ENCODE measurements at places on chromosomes 3 and 15. TPM values are rescaled to one million over a fixed set of nuclear protein-coding genes. Genes with fewer than 3 reads are reported as not detected.

DNA sequence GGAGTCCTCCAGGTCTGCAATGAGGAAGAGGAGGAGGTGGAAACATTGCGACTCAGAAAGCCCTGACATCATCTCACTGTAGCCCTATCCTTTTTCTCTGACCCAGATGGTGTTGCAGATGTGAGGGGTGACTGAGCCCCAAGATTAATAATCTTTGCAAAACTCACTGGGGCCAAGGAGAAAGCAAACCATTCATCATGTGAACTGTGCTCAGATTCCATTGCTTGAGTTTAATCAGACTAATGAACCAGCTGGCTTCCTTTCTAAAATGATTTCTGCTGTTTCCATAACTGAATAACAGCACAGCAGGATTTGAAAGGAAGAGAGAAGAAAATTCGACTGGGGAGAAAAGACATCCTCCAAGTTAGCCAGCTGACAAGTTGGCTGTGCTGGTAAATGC, 13.4 kb upstream of the DGKG start:
- H3K4me3 ChIP-seq: no peak overlapping the region
- H3K27ac ChIP-seq: no peak overlapping the region
- H3K27me3 ChIP-seq: peaks cover 23% of the 10 kb centered on the region
- H3K36me3 ChIP-seq: no peaks in the 10 kb centered on the region
- DNase-seq: no peak
- H3K4me1 ChIP-seq: peaks cover 4% of the 10 kb centered on the region

DNA sequence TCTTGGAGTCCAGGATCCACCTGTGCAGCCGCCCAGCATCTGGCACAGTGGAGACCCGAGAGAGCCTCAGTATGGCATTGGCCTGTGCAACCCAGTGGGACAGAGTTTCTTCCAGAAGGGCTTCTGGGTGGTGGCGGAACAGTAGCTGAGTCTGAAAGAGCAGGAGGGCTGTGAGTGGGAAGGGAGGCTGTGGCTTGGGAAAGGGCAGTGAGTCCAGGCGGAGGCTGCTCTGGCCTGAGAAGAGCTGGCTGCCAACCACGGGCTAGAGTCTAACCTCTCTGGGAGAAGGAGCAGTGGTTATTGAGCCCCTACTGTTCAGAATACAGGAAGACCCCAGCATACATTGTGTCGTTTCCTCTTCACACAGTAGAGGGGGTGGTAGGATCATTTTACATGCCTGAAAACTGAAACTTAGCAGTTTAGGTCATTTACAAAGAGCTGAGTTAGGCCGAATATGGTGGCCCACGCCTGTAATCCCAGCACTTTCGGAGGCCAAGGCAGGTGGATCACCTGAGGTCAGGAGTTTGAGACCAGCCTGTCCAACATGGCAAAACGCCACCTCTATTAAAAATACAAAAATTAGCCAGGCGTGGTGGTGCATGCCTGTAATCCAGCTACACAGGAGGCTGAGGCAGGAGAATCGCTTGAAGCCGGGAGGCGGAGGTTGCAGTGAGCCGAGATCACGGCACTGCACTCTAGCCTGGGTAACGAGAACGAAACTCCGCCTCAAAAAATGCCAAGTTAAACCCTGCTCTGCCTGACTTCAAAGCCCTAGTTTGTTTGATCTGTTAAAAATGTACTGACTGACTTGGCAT, 3.2 kb downstream of the AEN start:
- peak overlapping the region; percentile 85 for H3K4me3 ChIP-seq
- H3K27ac ChIP-seq: peak overlapping the region; percentile 89
- H3K27me3 ChIP-seq: peaks cover 3% of the 10 kb centered on the region
- peak; percentile 55 for DNase-seq
- peaks cover 66% of the 10 kb centered on the region for H3K4me1 ChIP-seq
- peaks cover 68% of the 10 kb centered on the region for H3K36me3 ChIP-seq

DNA sequence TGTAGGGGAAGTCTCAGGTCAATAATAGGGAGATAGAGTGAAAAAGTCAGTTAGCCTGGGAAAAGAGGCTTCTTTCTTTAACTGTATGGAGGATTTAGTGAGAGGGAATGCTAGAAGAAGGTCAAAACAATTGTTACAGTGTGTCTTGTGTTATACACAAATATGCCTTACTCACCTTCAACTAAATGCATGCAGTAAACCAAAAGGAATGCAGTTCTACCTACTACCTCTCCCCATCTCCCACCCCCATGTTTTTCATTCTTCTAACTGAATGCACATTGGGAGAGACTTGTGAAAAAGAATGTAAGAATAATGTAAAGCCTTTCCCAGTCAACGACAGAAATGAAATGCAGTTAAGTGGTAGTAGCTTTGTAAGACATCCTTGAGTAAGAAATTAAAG, 33.8 kb downstream of the CCDC66 start:
- DNase-seq: no peak
- H3K4me3 ChIP-seq: no peak overlapping the region
- peaks cover 37% of the 10 kb centered on the region for H3K4me1 ChIP-seq
- no peaks in the 10 kb centered on the region for H3K27me3 ChIP-seq
- H3K36me3 ChIP-seq: peaks cover 30% of the 10 kb centered on the region
- peak overlapping the region; percentile 17 for H3K27ac ChIP-seq

DNA sequence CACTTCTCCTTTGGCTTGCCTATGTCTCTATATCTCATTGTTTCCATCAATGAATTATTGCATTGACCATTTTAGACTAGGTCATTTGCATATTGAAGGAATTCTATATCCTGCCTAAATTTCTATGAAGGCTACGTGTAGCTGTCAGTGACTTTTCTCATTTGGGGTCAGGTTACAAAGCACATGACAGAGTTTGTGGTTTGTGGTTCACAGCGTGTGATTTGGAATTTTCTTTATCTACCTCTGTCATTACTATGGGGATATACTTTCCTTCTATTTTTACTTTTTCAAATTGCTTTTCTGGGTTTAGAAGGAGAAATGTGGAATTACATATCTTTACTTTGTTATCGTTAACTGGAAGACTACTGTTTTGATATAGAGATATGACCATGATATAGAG, 317.3 kb upstream of the CFAP20DC start:
- H3K27me3 ChIP-seq: no peaks in the 10 kb centered on the region
- peaks cover 22% of the 10 kb centered on the region for H3K4me1 ChIP-seq
- no peak overlapping the region for H3K27ac ChIP-seq
- H3K4me3 ChIP-seq: no peak overlapping the region

GRCh38 chr15:92845126-92845508, 55.0 kb upstream of the CHD2 start:
- peaks cover 3% of the 10 kb centered on the region for H3K36me3 ChIP-seq
- no peaks in the 10 kb centered on the region for H3K27me3 ChIP-seq
- H3K4me3 ChIP-seq: peak overlapping the region; percentile 47
- peaks cover 73% of the 10 kb centered on the region for H3K4me1 ChIP-seq

DNA sequence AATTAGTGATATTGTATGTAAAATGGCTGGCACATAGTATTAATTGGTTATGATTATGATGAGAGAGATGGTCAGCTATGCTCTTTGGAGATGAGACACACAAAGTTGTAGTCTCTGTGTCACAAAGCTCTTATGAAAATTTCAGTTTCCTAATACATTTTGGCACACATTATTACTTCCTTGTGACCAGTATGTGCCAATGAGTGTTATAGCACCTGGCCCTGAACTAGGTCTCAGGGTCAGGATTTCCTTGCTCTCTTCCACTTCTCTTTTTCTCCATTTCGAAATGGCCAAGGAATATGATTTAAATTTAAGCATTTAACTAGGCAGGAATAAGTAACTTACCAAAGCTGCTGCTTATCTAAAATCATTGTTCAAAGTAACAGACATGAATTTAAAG, 28.0 kb downstream of the TIPARP start:
- H3K27me3 ChIP-seq: no peaks in the 10 kb centered on the region
- peaks cover 56% of the 10 kb centered on the region for H3K36me3 ChIP-seq
- H3K27ac ChIP-seq: no peak overlapping the region
- no peak for DNase-seq
- H3K4me3 ChIP-seq: no peak overlapping the region
- peaks cover 13% of the 10 kb centered on the region for H3K4me1 ChIP-seq

- H3K4me3 ChIP-seq: peak overlapping the region; percentile 90
- H3K27me3 ChIP-seq: no peaks in the 10 kb centered on the region
- no peak for DNase-seq
- H3K27ac ChIP-seq: peak overlapping the region; percentile 92
- H3K36me3 ChIP-seq: peaks cover 29% of the 10 kb centered on the region
These were observed 979 bp downstream of the CCDC71 start for GRCh38 chr3:49164983-49165720.

GRCh38 chr3:31106204-31106603, 211.7 kb upstream of the GADL1 start:
- H3K4me3 ChIP-seq: no peak overlapping the region
- no peaks in the 10 kb centered on the region for H3K36me3 ChIP-seq
- H3K27ac ChIP-seq: no peak overlapping the region
- no peak for DNase-seq
- H3K4me1 ChIP-seq: peaks cover 26% of the 10 kb centered on the region

DNA sequence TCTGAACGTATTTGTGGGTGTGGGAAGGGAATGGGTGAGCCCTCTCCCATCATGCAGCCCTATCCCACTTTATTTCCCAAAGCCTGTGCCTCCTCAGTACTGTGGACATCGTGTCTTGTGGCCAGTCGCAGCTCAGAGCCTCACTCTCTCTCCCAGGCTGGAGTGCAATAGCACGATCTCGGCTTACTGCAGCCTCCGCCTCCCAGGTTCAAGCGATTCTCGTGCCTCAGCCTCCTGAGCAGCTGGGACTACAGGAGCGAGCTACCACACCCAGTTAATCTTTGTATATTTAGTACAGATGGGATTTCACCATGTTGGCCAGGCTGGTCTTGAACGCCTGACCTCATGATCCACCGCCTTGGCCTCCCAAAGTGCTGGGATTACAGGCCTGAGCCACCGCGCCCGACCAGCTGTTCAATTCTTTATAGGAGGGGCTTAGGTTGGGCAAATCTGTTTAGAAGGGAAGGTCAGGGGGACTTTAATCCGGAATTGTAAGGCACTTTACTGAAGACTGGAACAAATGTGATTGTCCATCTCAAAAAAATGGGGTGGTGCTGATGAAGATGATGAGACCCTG, 42.7 kb upstream of the BDH1 start:
- no peak overlapping the region for H3K4me3 ChIP-seq
- H3K27ac ChIP-seq: no peak overlapping the region
- DNase-seq: no peak
- no peaks in the 10 kb centered on the region for H3K36me3 ChIP-seq
- no peaks in the 10 kb centered on the region for H3K27me3 ChIP-seq

CLK3 gene
- 159 TPM for total RNA-seq

PLSCR2 gene
- total RNA-seq: not detected

USP50 gene
- total RNA-seq: not detected

MINAR1 gene
- 0.45 TPM for total RNA-seq

Measured in activated CD8-positive, alpha-beta T cell treated with anti-CD3 and anti-CD28 coated beads for 36 hours (primary cell).